ENCODE measurements at places on chromosomes 2 and 18.

- DNase-seq = no peak
- no peaks in the 10 kb centered on the region for H3K27me3 ChIP-seq
- H3K36me3 ChIP-seq = peaks cover 14% of the 10 kb centered on the region
- no peak overlapping the region for H3K4me3 ChIP-seq
- H3K4me1 ChIP-seq = no peaks in the 10 kb centered on the region
Observed at GRCh38 chr2:42254186-42254895, 85.2 kb downstream of the EML4 start.

DNA sequence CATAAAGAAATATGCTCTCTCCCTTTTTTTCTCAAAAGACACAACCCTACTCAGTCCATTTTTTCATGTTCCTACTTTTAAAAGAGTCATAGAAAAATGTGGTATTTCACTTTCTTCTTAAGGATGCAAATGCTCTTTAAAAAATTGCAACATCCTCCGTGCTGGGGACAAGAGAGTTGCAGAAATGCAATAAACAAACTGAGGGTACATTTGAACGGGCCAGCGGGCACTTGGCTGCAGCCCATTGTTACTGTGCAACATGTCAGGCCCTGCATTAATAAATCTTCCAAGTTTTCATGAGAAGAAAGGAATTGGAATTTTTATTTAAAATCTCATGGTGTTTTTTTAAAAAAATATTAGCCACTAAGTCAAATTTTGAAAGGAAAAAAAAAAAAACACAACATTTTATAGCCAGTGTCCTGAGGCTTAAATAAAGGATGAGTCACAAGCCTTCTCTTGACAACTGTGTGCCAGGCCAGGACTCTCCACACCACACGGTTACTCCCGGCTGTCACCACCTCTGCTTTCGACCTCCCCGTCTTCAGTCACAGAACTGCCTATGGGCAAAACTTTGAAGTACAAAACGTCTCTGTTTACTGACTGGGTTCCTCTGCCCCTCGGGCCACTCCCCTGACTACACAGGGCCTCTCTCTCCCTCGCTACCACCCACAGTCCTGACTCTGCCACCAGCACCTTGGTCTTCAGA is 57.5 kb upstream of the MFF start:
- DNase-seq = no peak
- no peaks in the 10 kb centered on the region for H3K4me1 ChIP-seq
- H3K36me3 ChIP-seq = no peaks in the 10 kb centered on the region
- no peaks in the 10 kb centered on the region for H3K27me3 ChIP-seq
- no peak overlapping the region for H3K4me3 ChIP-seq

GRCh38 chr2:40752796-40753195 is 300.9 kb upstream of the SLC8A1 start:
- H3K4me3 ChIP-seq = no peak overlapping the region
- no peak for DNase-seq
- no peaks in the 10 kb centered on the region for H3K36me3 ChIP-seq
- H3K4me1 ChIP-seq = no peaks in the 10 kb centered on the region

- H3K4me3 ChIP-seq = no peak overlapping the region
- H3K27ac ChIP-seq = no peak overlapping the region
- no peaks in the 10 kb centered on the region for H3K4me1 ChIP-seq
- no peaks in the 10 kb centered on the region for H3K36me3 ChIP-seq
- no peak for DNase-seq
Observed at GRCh38 chr2:135219226-135219625, 167.1 kb downstream of the RAB3GAP1 start.

DNA sequence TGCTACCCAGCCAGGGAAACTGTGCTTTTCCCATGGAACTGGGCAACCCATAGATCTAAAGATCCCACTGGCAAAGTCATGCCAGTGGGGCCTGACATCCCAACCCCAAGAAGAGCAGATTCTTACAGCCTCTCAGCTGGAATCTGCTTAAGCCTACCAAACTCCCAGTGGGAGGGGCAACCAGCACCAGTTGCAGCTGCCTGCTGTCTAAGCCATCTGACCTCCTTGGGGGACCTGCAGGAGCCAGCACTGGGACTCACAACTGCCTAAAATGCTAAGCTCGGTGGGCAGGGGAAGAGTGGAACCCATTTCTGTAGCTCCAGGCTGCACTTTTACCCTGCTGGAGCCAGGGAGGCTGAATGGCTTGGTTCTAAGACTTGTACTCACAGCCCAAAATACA is 770.7 kb upstream of the SLC8A1 start:
- no peaks in the 10 kb centered on the region for H3K4me1 ChIP-seq
- no peak for DNase-seq
- H3K4me3 ChIP-seq = no peak overlapping the region
- H3K27me3 ChIP-seq = no peaks in the 10 kb centered on the region
- H3K36me3 ChIP-seq = no peaks in the 10 kb centered on the region
- no peak overlapping the region for H3K27ac ChIP-seq

- no peak overlapping the region for H3K4me3 ChIP-seq
- H3K36me3 ChIP-seq = no peaks in the 10 kb centered on the region
- no peaks in the 10 kb centered on the region for H3K27me3 ChIP-seq
- H3K4me1 ChIP-seq = no peaks in the 10 kb centered on the region
Observed at GRCh38 chr2:44392338-44392943, 30.7 kb downstream of the CAMKMT start.

GRCh38 chr2:109474319-109474825 is 139.4 kb downstream of the SEPTIN10 start:
- no peak overlapping the region for H3K4me3 ChIP-seq
- no peak overlapping the region for H3K27ac ChIP-seq
- no peak for DNase-seq
- H3K36me3 ChIP-seq = no peaks in the 10 kb centered on the region
- H3K4me1 ChIP-seq = peaks cover 35% of the 10 kb centered on the region

- H3K4me3 ChIP-seq = no peak overlapping the region
- H3K4me1 ChIP-seq = peaks cover 6% of the 10 kb centered on the region
- H3K27me3 ChIP-seq = no peaks in the 10 kb centered on the region
- no peaks in the 10 kb centered on the region for H3K36me3 ChIP-seq
Observed at GRCh38 chr2:171143670-171144062, 17.0 kb downstream of the TLK1 start.

DNA sequence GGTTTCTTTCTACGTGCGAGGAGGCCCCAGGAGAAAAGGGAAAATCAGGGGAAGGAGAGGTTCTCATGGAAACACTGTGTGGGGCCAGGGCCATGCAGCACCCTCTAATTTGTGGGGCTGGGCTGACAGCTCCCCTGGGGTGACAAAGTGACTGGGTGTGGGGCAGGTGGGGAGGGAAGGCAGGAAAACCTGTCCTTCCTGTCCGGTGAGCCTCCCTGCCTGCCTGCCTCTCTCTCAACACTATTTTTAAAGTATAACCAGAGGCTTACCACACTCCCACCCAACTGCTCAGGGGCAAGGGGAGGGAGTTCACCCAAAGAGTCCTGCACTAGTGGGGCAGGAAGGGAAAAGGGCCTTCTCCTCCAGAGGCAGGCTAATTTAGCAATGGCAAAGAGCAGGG is 10.5 kb upstream of the EPAS1 start:
- no peak for DNase-seq

DNA sequence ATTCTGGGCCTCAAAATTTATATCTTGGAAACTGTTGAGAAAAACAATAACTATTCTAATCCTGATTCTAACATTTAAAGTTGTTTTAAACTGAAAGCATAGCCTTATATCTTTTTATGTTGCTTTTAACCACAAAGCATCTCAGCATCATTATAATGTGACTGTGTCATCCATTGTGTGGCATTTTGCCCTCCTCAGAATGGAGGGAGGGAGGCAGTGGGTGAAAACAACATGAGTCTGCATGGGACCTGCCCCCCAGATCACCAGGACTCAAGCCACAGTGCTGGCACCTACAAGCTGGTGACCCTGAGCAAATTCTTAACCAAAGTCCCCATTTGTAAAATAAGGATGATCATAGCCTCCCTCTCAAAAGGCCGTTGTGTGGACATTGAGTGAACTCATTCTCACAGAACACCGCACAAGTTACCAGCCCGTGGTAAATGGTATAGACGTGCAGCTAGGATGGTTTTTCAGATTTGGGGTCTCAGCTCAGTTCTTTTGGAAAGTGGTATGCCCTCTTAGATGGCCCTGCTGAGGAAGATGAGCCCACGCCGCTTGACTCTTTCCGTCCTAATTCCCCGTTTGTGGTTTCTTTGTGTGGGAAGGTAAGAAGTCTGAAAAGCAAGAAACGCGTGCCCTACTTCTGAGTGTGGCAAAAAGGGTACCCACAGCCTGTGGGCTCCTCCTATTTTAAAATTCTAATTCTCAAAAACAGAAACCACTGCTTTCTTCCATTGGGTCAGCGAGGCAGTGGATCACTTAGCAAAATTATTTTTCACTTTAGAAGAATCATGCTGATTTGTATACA is 305.0 kb upstream of the ID2 start:
- no peak overlapping the region for H3K4me3 ChIP-seq
- DNase-seq = no peak

- peaks cover 4% of the 10 kb centered on the region for H3K27me3 ChIP-seq
- no peaks in the 10 kb centered on the region for H3K36me3 ChIP-seq
- no peak overlapping the region for H3K27ac ChIP-seq
- no peak for DNase-seq
- H3K4me3 ChIP-seq = no peak overlapping the region
Observed at GRCh38 chr18:59810735-59811520, 88.9 kb upstream of the PMAIP1 start.

DNA sequence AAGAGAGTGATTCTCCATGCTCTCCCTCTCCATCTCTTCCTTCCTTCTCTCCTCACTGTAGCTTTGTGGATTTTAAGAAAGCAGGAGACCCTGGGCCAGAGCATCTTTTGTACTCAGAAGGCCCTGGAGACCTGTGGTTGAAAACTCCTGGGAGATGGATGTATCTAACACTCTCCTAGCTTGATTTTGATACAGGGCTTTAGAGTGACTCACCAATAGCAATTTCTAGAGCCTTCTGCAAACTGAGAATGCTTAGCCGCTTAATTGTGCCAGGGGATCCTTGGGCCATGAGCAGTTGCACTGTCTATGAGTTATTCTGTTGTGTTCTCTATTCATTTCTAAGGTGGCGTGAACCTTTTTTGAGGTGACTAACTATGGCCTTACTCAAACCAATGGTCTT is 17.7 kb downstream of the HOXD1 start:
- no peaks in the 10 kb centered on the region for H3K36me3 ChIP-seq
- no peak overlapping the region for H3K27ac ChIP-seq
- H3K27me3 ChIP-seq = no peaks in the 10 kb centered on the region
- no peak overlapping the region for H3K4me3 ChIP-seq
- H3K4me1 ChIP-seq = no peaks in the 10 kb centered on the region

DNA sequence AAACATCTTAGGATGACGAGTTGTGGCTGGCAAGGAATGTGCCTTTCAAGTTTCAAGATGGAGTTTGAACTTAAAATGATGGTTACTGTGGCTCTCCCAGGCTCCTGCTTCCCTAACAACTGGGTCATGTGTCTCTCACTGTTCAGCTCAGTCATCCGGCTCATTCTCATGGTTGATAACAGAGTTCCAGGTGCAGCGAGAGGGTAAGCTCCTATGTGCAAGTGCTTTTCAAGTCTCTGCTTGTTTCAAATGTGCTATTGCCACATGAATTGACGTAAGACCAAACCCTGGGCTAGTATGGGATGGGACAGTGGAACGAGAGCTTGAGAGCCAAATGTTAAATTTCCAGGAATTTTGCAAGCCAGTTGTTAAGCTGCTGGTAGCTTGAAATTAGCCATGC is 19.5 kb upstream of the PUM2 start:
- no peaks in the 10 kb centered on the region for H3K4me1 ChIP-seq
- H3K27me3 ChIP-seq = no peaks in the 10 kb centered on the region
- no peak for DNase-seq
- H3K36me3 ChIP-seq = no peaks in the 10 kb centered on the region
- no peak overlapping the region for H3K27ac ChIP-seq

GRCh38 chr2:72603481-72603880 is 222.4 kb downstream of the EXOC6B start:
- no peaks in the 10 kb centered on the region for H3K4me1 ChIP-seq
- no peaks in the 10 kb centered on the region for H3K36me3 ChIP-seq
- H3K27ac ChIP-seq = no peak overlapping the region
- H3K27me3 ChIP-seq = no peaks in the 10 kb centered on the region
- DNase-seq = no peak

- no peak overlapping the region for H3K4me3 ChIP-seq
- no peaks in the 10 kb centered on the region for H3K36me3 ChIP-seq
- peaks cover 13% of the 10 kb centered on the region for H3K27me3 ChIP-seq
Observed at GRCh38 chr2:29573612-29574011, 347.8 kb downstream of the ALK start.

GRCh38 chr18:48798334-48799245 is 152.2 kb downstream of the SMAD7 start:
- no peak overlapping the region for H3K4me3 ChIP-seq
- no peaks in the 10 kb centered on the region for H3K27me3 ChIP-seq
- DNase-seq = peak; percentile 63
- H3K4me1 ChIP-seq = peaks cover 45% of the 10 kb centered on the region

DNA sequence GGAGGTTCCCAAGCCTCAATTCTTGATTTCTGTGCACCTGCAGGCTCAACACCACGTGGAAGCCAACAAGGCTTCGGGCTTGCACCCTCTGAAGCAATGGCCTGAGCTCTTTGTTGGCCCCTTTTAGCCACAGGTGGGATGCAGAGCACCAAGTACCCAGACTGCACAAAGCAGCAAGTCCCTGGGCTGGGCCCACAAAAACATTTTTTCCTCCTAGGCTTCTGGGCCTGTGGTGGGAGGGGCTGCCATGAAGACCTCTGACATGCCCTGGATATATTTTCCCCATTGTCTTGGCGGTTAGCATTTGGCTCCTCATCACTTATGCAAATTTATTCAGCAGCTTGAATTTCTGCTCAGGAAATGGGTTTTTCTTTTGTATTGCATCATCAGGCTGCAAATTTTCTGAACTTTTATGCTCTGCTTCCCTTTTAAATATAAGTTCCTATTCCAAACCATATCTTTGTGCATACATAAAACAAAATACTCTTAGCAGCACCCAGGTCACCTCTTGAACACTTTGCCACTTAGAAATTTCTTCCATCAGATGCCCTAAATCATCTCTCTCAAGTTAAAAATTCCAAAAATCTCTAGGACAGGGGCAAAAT is 9.0 kb upstream of the MATN3 start:
- H3K27me3 ChIP-seq = no peaks in the 10 kb centered on the region
- DNase-seq = no peak
- H3K4me3 ChIP-seq = no peak overlapping the region
- no peak overlapping the region for H3K27ac ChIP-seq

GRCh38 chr2:46042207-46042637 is 255.0 kb upstream of the EPAS1 start:
- H3K27me3 ChIP-seq = no peaks in the 10 kb centered on the region
- no peak for DNase-seq
- H3K36me3 ChIP-seq = no peaks in the 10 kb centered on the region

GRCh38 chr2:206958261-206958660 is 18.9 kb downstream of the CPO start:
- H3K27me3 ChIP-seq = no peaks in the 10 kb centered on the region
- no peaks in the 10 kb centered on the region for H3K36me3 ChIP-seq
- no peak overlapping the region for H3K4me3 ChIP-seq
- no peak for DNase-seq
- H3K4me1 ChIP-seq = no peaks in the 10 kb centered on the region

DNA sequence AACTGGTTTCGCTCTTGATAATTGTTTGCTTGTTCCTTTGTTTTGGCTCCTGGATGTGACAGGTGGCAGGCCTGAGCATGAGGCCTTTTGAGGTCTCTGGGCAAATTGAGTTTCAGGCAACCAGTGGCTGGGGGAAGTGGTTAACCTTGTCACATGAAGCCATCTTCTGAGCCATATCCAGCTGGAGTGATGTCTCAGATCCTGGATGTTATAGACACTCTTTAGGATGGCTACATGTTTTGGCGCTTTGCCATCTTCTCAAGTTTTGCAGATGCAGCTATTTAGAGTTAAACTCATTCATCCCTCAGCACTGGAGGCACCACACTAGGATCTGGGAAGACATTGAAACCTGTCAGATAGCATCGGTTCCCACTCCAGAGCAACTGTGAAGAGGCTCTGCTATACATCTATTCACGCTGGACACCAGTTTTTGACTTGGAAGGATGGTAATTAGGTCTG is 25.3 kb upstream of the TACR1 start:
- no peak for DNase-seq
- no peaks in the 10 kb centered on the region for H3K36me3 ChIP-seq
- H3K4me1 ChIP-seq = no peaks in the 10 kb centered on the region
- H3K27me3 ChIP-seq = no peaks in the 10 kb centered on the region

Data from tibial artery (tissue), 4 donors.